ENCODE measurements at places on chromosomes 4 and X. TPM values are rescaled to one million over a fixed set of nuclear protein-coding genes. Genes with fewer than 3 reads are reported as not detected.

The PDLIM5 gene
- 45.5 TPM for polyA plus RNA-seq

The NFKB1 gene
- 22.2 TPM for polyA plus RNA-seq

The LEF1 gene
- polyA plus RNA-seq: 63.5 TPM

The CENPVL3 gene
- 9.8 TPM for polyA plus RNA-seq

The PCDH11X gene
- 0.04 TPM for polyA plus RNA-seq

The PORCN gene
- 25.0 TPM for polyA plus RNA-seq

The HSFX4 gene
- polyA plus RNA-seq: 9.7 TPM

The MMRN1 gene
- polyA plus RNA-seq: 17.4 TPM

The TMPRSS11B gene
- 0.37 TPM for polyA plus RNA-seq

The MAGED4 gene
- polyA plus RNA-seq: 5.2 TPM

The SMR3B gene
- polyA plus RNA-seq: 6.1 TPM

The PDS5A gene
- polyA plus RNA-seq: 20.7 TPM

The CXXC4 gene
- 3.7 TPM for polyA plus RNA-seq

Data from testis (tissue), 5 donors.